ENCODE measurements at places on chromosomes 5 and 9.

DNA sequence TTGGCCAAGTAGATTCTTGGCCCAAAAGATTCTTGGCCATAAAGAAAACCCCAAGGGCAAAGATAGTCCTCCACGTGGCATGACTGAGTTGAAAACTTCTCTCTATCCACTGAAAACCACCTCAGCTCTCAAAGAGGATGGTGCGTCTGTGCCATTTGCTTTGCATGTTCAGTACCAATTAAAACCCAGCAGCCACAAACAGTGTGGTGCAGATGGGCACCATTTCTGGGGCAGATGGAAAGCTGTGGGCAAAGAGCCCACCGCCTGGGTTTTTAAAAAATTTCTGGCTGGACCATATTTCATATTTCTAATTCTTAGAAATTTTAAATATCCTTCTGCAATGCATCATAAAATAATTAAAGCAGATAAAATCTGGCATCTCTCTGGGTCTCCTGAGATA lies 84.5 kb upstream of the PUM3 start:
- DNase-seq = no peak

DNA sequence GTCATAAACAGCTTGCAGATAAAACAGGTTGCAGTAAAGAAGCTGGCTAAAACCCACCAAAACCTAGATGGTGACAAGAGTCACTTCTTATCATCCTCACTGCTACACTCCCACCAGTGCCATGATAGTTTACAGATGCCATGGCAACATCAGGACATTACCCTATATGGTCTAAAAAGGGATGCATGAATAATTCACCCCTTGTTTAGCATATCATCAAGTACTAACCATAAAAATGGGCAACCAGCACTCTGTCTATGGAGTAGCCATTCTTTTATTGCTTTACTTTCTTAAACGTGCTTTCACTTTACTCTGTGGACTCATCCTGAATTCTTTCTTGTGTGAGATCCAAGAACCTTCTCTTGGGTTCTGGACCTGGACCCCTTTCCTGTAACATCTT lies 6.7 kb upstream of the SOX30 start:
- DNase-seq = no peak

GRCh38 chr9:99181206-99181605 lies 40.5 kb downstream of the ALG2 start:
- no peak for DNase-seq

- no peak for DNase-seq
These were observed 62.9 kb upstream of the PPARGC1B start for GRCh38 chr5:149667084-149667828.

DNA sequence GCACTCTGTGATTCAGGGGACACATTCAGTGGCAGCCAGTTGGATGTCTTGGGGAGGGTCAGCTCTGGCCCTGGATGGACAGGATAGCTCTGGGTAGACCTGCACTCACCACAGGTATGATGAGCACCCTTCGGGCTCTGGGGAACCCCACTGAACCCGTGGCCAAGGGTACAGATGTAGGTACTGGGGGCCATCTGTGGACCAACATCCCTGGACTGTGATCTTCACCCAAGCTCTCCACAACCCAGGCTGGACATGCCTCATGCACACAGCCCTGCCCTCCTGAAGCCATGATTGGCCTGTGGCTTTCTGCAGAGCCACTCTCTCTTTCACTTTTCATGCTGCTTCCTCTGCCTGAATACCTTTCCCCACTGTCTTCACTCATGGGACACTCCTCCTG lies 15.6 kb upstream of the ACSL6 start:
- no peak for DNase-seq

DNA sequence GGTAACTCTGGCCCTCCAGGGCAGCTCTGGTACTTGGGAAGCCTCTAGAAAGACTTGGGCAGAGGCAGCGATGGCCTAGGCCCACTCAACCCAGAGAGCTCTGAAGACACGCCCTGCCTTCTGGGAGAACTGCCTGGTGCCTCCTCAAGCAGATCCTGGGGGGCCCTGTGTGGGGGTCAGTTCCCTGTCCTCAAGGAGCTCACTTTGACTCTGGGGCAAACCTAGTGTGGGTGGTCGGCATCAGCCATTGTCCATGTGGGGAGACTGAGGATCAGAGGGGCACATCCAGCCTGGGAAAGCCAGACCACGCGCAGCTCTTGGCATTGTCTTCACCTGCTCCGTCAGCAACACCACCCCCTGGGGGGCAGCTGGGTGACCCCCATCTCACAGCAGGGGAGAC lies 28.0 kb downstream of the ABO start:
- no peak for DNase-seq

GRCh38 chr5:154669402-154669801 lies 85.8 kb upstream of the LARP1 start:
- DNase-seq = no peak

GRCh38 chr9:7691909-7692308 lies 107.7 kb downstream of the DMAC1 start:
- DNase-seq = no peak

Measured in ecto neural progenitor cell (in vitro differentiated cells).